ENCODE measurements at places on chromosomes 4 and X.

GRCh38 chr4:38889143-38889542, 21.5 kb downstream of the FAM114A1 start:
- no peak for DNase-seq

DNA sequence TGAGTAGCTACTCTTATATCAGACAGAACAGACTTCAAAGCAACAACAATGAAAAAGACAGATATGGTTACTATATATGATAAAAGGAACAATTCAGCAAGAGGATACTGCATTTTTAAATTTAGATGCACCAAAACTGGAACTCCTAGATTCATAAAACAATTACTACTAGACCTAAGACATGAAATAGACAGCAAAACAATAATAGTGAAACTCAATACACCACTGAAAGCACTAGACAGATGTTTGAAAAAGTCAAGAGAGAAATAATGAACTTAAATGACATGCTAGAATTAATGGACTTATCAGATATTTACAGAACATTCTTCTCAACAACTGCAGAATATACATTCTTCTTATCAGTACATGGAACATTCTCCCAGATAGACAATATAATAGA, 99.5 kb upstream of the ITM2A start:
- DNase-seq, result no peak

DNA sequence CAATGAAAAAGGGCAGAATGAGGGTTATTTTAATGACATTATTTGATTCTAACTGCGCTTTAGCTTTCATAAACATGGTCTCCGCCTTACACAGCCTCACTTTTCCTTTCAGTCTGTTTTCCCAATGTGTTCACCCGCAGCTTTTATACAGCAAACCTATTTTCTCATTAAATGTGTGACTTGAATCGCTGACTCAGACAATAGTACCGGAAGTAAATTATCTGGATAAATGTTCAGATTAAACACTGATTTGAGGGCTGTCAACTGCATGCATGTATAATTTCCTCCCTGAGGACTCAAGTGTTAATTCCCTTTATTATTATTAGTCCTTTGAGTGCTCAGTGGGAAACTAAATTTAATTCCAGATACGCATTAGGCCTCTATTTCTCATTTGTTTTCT, 117.3 kb downstream of the FAM133A start:
- DNase-seq, result no peak

DNA sequence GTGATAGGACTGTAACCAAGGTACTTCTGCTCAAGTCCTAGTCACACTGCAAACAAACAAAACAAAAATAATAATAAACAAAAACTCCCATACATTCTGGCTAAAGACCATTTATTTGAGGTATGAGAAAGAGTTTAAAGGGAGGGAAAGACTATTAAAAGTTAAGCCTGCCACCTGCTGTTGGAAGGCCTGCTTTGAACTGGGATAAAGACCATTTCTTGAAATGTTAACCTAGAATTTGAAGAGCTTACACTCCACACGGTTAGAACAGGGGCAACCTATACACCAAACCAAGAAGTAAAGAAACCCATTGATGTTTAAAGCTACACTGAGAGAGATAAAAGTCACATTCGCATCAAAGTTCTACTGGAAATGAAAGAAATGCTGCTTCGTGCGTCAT, 548.7 kb upstream of the DIPK2B start:
- DNase-seq, result no peak

GRCh38 chr4:48594180-48594579, 104.1 kb downstream of the ZAR1 start:
- DNase-seq, result no peak

GRCh38 chr4:61860376-61860775, 660.2 kb downstream of the ADGRL3 start:
- no peak for DNase-seq

DNA sequence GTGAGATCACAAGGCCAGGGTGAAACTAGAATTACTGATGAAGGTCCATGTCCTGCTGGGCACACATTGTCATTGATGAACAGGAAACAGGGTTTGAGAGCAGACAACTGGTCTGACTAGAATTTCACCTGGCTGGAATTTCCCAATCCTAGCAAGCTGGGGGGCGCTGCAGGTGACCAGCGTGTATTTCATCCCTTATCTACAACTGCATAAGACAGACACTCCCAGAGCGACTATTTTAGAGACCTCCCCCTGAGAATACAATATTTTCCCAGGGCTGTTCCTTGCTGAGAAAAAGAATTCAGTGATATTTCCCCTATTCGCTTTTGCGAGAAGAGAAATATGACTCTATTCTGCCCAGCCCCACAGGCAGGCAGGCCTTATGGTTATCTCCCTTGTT, 432.6 kb upstream of the GALNT7 start:
- DNase-seq, result no peak
